ENCODE measurements at places on chromosomes 1 and 21. TPM values are rescaled to one million over a fixed set of nuclear protein-coding genes. Genes with fewer than 3 reads are reported as not detected.

TNFRSF9 gene
- total RNA-seq: 0.07 TPM

HP1BP3 gene
- 225 TPM for total RNA-seq

MCOLN3 gene
- total RNA-seq: not detected

PPIAL4G gene
- not detected for total RNA-seq

EIF3I gene
- 120 TPM for total RNA-seq

DSCAM gene
- total RNA-seq: not detected

RRP1B gene
- total RNA-seq: 29.0 TPM

IL19 gene
- total RNA-seq: not detected

RGSL1 gene
- total RNA-seq: not detected

MMP23B gene
- 71.4 TPM for total RNA-seq

NOS1AP gene
- 6.2 TPM for total RNA-seq

TMPRSS3 gene
- not detected for total RNA-seq

CCDC27 gene
- not detected for total RNA-seq

ABCG1 gene
- total RNA-seq: 0.51 TPM

SLC22A15 gene
- 8.3 TPM for total RNA-seq

LRRC71 gene
- total RNA-seq: not detected

AMY1B gene
- total RNA-seq: not detected

CEP170 gene
- 108 TPM for total RNA-seq

INSRR gene
- not detected for total RNA-seq

MAP1LC3C gene
- 0.65 TPM for total RNA-seq

PLD5 gene
- not detected for total RNA-seq

All from chondrocyte (in vitro differentiated cells).